ENCODE measurements at places on chromosomes 12 and 14.

GRCh38 chr14:75548544-75548943 is 26.3 kb downstream of the BATF start:
- DNase-seq = no peak

GRCh38 chr14:87233806-87234384 is 759.1 kb downstream of the GALC start:
- DNase-seq = no peak

- peak; percentile 86 for DNase-seq
Observed at GRCh38 chr14:20610002-20610765, 19.0 kb upstream of the RNASE12 start.

DNA sequence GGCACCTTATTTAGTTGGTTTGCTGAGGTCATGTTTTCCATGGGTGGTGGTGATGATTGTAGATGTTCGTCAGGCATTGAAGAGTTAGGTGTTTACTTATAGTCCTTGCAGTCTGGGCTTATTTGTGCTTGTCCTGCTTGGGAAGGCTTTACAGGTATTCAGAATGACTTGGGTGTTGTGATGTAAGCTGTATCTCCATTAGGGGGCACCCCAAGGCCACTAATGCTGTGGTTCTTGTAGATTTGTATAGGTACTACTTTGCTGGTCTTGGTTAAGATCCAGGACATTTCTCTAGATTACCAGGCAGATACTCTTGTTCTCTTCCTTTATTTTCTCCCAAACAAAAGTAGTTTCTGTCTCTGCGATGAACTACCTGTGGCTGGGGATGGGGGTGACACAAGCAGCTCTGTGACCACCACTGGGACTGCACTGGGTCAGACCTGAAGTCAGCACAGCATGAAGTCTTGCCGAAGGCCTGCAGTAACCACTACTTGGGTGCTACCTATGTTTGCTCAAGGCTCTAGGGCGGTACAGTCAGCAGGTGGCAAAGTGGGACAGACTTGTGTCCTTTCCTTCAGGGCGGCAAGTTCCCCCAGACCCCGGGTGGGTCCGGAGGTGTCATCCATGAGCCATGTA is 35.8 kb upstream of the FBXO33 start:
- DNase-seq = no peak

GRCh38 chr14:76956316-76957090 is 72.0 kb downstream of the IRF2BPL start:
- DNase-seq = peak; percentile 85

- no peak for DNase-seq
Observed at GRCh38 chr12:9334041-9334692, 126.0 kb upstream of the PZP start.

GRCh38 chr12:94712815-94713515 is 62.6 kb upstream of the TMCC3 start:
- no peak for DNase-seq

GRCh38 chr14:105419195-105420091 is at the start of gene MTA1:
Gene MTA1, plus strand, starts transcription at chr14:105419827. Its CDS starts 209 bp downstream, at chr14:105420036.
- no peak for DNase-seq

DNA sequence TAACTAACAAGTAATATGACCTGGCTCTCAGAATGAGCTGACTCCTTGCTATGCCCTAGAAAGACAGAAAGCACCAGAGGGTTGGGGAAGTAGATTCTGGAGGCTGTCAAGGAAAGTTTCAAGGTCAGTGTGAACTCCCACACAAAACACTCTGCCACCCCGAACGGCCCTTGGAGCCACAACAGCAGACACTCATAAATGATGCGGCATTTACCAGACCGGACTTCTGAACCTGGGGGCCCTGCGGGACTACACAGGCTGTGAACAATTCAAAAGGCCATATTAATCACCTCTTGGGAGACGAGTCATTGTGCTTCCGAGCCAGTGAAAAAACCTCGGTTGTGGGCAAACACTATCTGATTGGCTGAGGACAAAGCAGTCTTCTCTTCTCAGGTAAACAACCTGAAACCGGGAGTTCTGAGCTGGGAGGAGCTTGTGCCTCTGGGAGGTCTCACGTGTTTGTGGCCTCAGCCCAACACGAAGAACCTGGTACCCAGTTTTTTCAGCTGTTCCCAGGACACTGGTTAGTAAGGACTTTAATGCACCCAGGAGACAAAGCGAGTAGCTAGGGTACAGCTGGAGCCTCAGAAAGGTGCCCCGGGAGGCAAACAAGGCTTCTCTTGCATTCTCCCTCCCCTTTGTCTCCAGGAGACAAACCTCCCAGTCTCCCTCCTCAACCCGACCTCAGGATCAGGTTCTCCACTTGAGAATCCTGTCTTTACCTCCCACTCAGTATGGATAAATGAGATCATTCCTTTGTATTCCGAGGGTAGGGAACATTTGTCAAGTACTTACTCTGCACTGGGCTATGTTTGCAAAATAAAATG is 35.3 kb downstream of the VWF start:
- no peak for DNase-seq

DNA sequence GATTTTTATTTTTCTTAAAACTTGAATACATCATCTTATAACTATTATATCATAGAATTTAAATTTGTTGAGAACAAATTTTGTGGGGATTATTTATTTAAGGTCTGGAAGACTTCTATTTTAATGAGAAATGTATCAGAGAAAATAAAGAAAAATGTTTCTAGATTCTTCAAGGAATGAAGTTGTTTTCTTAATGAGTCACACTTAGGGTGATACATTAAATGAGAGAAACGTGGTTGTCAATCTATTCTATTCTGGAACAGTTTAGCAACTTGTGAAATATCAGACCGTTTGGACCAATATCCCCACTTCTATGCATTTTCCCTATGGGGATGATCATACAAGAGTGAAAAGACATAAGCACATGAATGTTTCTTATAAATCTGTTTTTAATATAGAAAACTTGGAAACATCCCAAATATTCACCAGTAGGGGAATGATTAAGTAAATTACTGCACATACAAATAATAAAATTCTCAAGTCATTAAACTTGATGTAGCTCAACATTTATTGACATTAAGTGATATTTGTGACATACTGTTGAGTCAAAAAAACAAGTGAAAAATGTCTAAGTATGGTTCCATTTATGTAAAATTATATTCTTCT is 88.5 kb downstream of the E2F7 start:
- DNase-seq = no peak

DNA sequence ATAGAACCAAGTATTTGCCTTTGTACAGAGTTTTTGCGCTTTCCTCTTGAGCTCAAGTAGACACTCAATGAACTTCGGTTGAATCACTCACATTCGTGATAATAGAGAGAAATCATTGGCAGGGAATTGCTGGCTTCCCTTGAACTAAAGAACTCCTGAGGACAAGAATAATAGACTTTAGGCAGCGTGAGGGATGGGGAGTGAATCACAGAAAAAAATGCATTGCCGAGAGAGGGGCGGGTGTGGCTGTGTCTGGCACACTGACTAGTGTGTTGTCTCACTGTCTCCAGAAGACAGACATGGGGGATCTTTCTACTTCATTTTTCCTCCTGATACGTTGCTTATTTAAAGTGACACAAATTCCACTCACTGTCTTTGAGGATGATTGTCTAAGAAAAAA is 805.2 kb downstream of the BCL11B start:
- no peak for DNase-seq

DNA sequence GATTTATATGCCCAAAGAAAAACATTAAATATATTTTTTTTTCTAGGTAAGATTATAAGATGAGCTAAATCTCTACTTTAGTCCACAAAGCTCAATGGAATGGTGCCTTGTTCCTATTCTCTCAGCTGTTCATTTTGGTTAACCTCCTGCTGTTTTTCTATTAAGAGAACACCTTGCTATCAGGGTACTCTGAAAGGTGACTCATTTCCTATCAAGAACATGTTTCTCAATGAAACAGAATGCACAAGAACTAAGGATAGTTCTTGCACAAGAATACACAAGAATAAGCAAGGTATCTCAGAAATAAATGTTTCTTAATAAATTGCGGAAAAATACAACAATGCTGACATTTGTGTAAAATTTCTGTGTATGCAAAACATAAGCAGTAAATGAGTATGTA is 14.1 kb downstream of the ABCD2 start:
- no peak for DNase-seq

DNA sequence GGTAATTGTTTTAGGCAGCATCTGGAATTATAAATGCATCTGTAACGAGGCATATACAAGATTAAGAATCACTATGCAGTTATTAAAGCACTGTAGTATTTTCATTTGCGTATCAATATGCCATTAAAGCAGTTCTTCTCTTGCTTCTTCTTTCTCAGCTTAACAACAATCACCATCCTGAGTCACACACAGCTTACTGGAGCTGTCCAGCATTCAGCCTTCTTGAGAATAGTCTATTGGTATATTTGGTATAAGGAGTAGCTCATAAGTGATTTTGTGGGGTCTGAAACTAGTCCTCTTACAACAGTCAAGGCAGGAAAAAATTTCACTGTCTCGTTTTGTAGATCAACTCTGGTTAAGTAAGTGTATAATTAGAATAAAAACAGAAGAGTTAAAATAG is 523.0 kb upstream of the FOXG1 start:
- DNase-seq = no peak

DNA sequence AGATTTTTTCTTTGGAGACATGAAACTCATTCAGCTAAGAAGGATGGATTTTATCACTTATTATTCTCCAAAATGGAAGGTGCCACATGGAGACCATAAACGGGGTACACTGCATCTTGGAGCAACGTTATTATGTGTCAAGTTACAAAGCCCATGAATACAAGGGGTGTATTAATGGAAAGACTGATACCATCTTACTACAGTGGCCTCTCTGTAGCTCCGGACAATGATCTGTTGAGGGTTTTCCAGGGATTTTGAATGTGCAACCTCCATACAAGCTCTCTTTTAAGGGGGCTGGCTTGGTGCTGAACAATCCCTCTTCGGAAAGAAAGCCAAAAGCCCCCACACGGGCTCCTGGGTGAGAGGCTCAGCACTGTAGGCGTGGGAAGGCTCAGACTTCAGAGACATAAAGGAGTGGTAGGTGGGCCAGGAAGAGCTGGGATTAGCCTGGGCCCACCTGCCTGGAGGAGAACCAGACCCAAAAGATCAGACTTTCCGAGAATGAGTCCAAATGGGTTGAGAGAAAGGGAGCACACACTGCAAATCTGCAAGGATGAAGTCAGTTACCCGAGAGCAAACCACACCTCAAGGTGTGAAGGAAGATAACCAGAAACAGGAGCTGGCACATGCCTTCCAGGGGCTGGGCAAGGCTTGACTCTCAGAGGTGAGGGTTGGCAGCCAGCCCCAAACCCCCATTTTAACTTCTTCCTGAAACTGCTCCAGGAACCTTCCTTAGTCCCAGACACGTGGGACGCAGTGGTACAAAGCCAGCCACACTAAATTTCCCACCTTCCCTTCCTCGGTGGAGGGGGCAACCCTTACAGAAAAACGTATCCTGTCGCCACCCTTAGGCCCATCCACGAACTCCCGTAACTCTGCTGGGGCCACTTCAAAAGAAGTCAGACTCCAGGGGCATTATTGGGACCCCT is 1.5 kb downstream of the VPS37B start:
- DNase-seq = no peak

- no peak for DNase-seq
Observed at GRCh38 chr12:87385322-87385721, 643.9 kb downstream of the C12orf50 start.

- DNase-seq = peak; percentile 28
Observed at GRCh38 chr12:43758247-43758727, 303 bp downstream of the PUS7L start.

- no peak for DNase-seq
Observed at GRCh38 chr12:42631513-42631912, 42.0 kb upstream of the PRICKLE1 start.

- no peak for DNase-seq
Observed at GRCh38 chr14:104135904-104136471, 2.4 kb upstream of the KIF26A start.

GRCh38 chr14:91835920-91836843 is 31.2 kb downstream of the TC2N start:
- peak; percentile 77 for DNase-seq

DNA sequence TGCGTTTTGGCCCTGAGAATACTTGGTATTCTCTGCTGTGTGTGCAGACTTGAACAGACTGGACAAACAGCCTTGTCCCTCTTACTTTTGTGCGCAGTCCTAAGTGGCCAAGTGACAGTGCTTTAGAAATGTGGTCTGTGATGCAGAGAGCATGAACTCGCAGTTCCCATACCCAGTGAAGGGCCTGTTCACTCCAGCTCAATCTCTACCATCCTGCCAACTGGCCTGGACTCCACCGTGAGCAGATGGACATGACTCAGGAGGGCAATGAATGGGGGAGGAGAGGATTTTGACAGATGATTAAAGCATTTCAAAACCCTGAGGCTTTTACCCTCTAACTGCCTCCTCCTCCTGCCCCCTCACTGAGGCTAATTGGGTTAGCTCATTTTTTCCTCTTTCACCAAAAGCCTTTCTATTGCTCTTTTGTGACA is 62.5 kb upstream of the PYGL start:
- peak; percentile 46 for DNase-seq

- DNase-seq = no peak
Observed at GRCh38 chr12:118734266-118734665, 247.1 kb upstream of the SRRM4 start.

GRCh38 chr14:31858868-31859267 is 218.2 kb upstream of the ARHGAP5 start:
- no peak for DNase-seq

DNA sequence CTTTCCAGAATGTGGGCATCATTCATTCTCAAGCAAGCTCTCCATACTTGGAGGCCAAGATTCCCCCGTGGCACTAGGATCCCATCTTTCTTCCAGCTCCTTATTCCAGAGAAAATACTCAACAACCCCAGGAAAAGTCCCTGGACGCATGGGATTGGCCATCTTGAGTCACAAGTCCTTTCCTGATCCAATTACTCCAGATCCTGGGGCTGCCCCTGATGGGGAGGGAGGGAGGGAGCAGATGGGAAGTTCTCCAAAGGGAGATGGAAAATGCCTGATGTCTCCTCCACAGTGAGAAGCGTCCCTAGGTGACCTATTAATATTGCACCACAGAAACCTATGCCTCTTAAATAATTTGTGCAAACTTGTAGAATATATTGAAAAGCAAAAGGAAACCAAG is 12.4 kb upstream of the KCNK13 start:
- DNase-seq = no peak

GRCh38 chr12:47025798-47026197 is 53.6 kb upstream of the PCED1B start:
- DNase-seq = no peak

DNA sequence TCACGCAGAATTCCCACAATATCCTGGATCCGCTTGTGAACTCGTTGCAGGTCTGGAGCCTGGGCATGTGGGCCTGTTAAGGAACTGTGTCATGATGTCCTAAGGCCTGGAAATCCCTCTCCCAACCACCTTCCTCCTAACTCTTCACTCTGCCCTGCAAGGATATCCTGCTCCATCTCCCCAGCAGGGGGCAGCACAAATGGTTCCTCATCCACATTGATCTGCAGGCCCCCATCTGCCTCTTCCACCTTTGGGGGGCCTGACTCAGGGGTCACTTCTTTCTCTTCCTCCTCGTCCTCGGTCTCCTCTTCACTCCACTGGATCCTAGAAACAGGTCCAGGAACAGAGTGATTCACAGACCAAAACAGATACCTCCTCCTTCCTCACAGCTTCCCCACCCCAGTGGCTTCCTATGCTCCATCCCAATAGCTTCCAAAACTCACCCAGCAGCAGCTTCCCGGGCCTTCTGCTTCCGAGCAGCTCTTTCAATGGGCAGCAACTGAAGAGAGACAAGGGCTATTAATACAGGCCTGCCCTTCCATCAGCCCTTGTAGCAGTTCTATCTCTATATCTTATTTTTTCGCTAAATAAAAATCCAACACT is 4.5 kb downstream of the NOP2 start:
- DNase-seq = peak; percentile 52
